ENCODE measurements at places on chromosomes 7 and 10.

DNA sequence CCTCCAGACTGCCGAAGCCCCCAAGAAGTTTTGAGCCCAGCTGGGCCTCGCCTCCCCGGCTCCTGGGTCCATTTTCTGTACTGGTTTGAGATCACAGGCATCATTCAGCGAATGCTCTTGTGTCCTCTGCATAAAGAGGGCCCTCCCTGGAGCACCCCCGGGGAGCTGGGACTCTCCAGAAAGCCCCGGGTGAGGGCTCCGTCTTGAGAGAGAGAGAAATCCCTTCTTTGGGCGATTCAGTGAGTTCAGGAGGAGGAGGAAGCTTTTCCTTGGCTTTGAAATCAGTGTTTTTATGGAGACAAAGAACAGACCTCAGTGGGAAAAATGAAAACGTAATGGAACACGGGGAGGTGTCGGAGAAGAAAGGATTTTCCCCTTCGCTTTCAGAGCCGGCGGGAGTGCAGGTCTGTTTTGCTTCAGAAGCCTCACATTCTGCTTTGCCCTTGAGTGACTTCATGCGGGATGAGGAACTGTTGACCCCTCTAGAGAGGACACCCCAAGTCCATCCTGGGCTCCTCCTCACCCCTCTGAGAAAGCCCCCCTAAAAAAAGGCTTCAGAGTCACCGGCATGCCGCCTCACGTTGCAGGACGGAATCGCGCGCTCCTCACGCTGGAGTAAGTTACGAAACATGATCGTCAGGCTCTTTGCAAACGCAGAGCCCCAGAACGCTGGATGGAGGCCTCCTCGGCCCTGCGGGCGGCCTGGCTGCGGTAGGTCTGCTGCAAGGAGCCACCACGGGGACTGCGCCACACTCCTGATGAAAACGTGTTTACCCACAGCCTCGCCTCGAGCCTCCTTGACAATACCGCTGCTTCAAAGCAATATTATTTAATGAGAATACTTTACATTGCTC lies 8.5 kb upstream of the AP5Z1 start:
- DNase-seq: no peak

DNA sequence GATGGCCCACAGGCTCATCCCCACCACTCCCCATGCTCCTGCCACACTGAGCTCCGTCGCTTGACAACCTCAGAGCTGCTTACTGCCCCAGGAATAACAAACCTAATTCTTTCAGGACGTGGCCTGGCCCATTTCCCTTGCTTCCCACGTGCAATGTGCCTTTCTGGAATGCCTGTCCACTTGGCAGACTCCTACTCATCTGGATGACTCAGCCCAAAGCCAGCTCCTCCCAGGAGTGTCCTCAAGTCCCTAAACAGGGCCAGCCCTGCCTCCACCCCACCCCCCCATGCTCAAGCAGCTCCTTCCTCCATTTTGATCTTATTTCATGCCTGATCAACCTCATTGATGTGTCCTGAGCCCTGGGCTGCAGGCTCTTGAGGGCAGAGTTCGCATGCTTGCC lies 164.9 kb upstream of the RNF32 start:
- DNase-seq: no peak

- no peak for DNase-seq
Observed at GRCh38 chr10:48194830-48195229, 79.7 kb downstream of the FRMPD2 start.

- DNase-seq: no peak
Observed at GRCh38 chr7:42237811-42238541, 967 bp upstream of the GLI3 start.

DNA sequence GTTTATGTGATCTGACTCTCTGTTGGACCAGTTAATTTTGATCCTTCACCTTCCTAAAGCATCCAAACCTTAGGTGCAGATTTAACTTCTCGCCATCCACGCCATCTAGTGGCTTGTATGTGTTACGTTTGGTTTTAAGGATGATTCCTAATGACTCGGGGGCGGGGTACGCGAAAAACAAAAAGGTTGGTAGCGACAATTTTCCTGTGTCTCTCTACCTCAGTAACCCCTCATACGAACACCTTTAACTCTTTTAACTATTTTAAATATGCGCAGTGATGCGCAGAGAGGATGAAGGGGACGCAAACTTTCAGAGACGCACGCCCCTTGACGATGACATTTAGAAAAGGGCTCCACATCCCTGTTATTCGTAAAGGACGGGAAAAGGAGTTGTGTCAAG lies 714 bp upstream of the KCND2 start:
- DNase-seq: no peak

DNA sequence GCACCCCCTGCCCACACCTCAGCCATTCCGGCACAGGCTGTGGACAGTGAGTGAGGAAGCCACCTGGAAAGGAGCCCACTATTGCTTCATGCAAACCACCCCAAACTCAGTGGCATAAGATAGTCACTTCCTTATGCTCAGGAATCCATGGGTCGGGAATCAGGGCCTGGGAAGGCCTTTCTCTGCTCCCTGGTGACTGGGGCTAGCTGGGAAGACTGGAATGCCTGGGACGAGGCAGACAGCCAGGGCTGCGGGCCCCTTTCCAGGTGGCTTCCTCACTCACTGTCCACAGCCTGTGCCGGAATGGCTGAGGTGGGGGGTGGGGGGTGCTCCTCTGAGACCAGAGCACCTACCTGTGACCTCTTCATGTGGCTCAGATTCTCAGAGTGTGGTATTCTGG lies 74.1 kb upstream of the GRB10 start:
- no peak for DNase-seq

DNA sequence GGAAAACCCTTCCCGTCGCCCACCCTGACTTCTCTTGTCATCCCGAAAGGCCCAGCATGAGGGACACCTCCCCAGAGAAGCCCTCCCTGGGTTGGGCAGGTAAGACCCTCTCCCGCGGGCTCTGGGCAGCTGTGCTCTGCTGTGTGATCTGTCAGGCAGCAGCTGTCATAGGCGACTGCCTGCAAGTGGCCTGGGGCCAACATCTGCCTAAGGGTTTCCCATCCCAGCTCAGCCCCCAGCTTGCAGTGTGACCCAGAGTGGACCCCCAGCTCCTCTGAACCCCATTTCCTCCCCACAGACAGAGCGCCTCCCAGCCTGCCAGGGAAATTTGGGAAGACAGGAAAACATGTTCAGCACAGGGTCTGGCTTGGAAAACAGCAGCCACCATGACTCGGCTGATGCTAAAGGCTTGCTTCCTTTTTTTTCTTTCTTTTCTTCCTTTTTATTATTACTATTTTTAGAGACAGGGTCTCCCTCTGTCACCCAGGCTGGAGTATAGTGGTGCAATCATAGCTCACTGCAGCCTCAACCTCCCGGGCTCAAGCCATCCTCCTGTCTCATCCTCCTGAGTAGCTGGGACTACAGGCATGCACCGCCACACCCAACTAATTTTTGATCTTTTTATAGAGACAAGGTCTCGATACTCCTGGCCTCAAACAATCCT lies 18.3 kb upstream of the TNRC18 start:
- no peak for DNase-seq

GRCh38 chr7:137434946-137435345 lies 91.4 kb upstream of the PTN start:
- DNase-seq: no peak

DNA sequence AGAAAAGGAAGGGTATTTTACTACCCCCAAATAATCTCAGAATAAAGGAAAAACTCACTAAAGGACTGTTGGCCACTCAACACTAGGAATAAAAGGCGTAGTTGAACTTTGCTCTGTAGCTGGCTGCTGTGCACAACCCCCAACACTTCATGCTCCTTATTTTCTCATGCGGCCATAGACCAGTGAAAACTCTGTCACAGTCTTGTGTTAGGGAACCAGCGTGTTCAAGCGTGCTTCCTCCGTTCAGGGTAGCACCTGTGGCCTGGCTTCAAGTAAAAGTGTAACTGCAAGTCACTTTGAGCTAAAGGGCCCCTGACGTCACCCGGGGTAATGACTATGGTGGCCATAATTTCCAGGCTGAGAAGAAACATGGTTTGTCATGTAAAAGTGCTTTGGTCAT lies 27.0 kb downstream of the BLNK start:
- DNase-seq: no peak

DNA sequence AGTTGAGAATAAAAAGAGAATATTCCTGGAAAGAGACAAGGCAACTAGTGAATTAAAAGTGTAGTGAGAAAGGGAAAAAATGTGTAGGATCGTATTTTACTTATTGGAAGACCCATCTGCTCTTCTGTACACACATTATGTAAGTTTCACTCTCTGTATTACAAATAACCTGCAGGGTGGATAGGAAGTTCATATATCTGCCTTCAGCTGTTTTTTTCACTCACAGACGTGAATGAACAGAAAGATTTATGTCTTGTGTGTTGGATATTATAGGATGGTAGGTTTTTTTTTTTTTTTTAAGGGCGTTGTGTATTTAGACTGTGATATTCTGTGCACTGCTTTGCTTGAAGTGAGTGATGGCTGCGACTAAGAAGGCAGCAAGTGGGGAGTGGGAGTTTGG lies 266.5 kb downstream of the AUTS2 start:
- no peak for DNase-seq

- no peak for DNase-seq
Observed at GRCh38 chr7:151313857-151314256, 27.8 kb upstream of the NUB1 start.

- no peak for DNase-seq
Observed at GRCh38 chr7:17492437-17492836, 194.0 kb downstream of the AHR start.

GRCh38 chr7:80385508-80385907 lies 126.4 kb downstream of the GNAT3 start:
- no peak for DNase-seq

DNA sequence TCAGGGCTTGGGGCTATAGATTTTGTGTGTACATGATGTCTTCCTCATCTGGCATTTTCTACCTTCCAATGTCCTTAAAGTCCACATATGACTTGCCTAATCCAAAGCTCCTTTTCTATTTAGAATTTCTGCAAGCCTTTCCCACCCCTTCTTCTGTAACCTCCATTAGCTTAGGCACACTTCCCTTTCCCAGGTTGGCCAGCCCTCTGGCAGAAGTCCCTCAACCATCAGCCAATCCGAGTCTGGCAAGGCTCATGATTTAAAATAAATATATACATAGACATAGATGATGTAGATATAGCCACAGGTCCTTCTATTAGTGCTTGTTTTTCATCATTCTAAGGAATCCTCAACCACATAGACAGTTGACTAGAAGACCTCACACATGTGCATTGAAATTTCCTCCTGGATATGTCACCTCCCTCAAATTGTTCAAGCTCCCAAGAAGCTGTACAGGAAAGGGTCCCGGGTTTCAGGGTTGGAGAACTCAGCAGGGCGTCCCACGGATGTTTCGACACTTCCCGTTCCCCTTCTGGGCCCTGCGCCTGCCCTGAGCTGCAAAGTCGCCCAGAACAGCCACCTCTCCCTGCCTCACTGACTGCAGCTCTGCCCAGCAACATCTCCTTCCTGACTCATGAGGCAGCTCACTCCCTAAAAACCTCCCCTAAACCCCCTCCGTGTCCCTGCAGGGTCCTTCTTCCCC lies 20.4 kb upstream of the PIK3AP1 start:
- no peak for DNase-seq

- no peak for DNase-seq
Observed at GRCh38 chr10:132449811-132450181, 52.8 kb downstream of the PWWP2B start.

DNA sequence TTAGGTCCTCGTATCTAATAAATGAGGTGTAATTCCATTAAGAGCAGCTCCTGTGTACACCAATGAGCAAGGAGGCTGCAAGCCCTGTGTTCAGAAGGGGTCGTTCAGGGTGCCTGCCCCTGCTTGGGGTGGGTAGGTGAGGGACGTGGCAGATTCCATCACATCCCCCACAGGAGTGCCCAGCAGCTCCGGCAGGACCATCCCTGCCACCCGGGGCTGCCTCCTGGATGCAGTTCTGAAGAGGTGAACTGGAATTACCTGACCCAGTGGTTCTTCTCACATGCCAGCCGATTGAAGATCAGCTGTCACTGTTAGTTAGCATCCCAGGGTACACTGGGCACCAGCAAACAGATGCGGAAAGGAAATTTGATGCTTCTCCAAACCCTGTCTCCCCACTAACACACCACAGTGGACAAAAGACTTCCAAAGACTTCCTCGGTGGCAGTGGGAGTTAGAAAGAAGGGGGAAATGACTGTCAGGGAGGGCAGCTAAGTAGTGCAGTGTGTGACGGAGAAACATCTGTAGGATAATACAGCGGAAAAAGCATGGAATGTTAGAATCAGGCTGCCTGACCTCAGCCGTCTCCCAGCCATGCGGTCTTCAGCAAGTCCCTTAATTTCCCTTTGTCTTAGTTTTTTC lies 313.6 kb upstream of the ZMIZ1 start:
- DNase-seq: no peak

GRCh38 chr7:41954976-41955375 lies 252.1 kb upstream of the INHBA start:
- no peak for DNase-seq

DNA sequence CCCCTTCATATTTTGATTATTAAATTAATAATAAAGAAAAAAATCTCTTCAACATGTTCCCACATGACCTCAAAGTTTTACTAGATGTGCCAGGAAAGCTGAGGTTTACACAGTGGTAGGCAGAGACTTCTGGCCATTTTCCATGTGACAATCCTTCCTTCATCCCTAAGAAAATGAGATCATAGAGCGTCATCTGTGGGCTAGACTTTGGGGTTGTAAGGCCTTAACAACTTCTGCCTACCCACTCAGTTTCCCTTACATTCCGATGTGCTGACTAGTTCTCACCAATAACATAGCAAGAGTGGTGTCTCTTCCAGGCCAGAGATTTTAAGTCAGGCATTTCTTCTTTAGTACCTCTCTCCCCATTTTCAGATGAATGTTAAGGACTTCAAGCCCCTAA lies 171.1 kb upstream of the PHF14 start:
- DNase-seq: no peak

GRCh38 chr10:118276204-118276603 lies 65.9 kb downstream of the FAM204A start:
- DNase-seq: no peak

DNA sequence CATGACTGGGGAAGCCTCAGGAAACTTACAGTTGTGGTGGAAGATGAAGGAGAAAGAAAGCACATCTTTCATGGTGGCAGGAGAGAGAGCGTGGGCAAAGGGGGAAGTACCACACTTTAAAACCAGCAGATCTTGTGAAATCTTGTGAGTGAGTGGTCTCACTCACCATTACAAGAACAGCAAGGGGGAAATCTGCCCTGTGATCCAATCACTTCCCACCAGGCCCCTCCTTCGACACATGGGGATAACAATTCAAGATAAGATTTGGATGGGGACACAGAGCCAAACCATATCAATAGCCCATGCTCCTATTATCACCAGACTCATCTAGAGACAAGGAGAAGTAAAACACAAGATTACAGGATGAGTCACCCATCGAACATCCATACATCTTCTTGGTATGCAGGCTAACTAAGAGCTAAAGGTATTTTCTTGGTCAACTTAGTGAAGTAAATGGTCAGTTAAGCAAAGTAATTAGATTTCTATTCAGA lies 55.3 kb upstream of the YAE1 start:
- DNase-seq: no peak

- no peak for DNase-seq
Observed at GRCh38 chr7:128030263-128030653, 979 bp downstream of the LRRC4 start.

DNA sequence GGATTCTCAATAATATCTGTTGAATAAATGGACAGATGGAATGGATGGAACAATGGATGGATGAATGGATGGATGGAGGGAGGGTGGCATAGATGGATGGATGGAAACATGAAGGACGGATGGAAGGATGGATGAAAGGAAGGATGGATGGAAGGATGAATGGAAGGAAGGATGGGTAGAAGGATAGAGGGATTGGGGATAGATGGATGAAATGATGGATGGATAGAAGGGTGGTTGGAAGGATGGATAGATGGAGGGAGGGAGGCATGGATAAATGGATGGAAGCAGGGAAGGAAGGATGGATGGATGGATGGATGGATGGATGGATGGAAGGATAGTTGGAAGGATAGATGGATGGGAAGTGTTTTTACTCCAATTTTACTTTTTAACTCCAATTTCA lies 35.4 kb downstream of the AKR1B15 start:
- no peak for DNase-seq
